ENCODE measurements at places on chromosomes 1 and 21. TPM values are rescaled to one million over a fixed set of nuclear protein-coding genes. Genes with fewer than 3 reads are reported as not detected.

PKP1 gene
- polyA plus RNA-seq, result not detected

TEKT2 gene
- polyA plus RNA-seq, result not detected

FASLG gene
- polyA plus RNA-seq, result not detected

LPAR3 gene
- polyA plus RNA-seq, result not detected

KIF17 gene
- not detected for polyA plus RNA-seq

ACTL8 gene
- not detected for polyA plus RNA-seq

MTARC1 gene
- polyA plus RNA-seq, result 0.22 TPM

PRELP gene
- polyA plus RNA-seq, result not detected

All from GM12878 (cell line).